ENCODE measurements at places on chromosomes 2 and 18.

DNA sequence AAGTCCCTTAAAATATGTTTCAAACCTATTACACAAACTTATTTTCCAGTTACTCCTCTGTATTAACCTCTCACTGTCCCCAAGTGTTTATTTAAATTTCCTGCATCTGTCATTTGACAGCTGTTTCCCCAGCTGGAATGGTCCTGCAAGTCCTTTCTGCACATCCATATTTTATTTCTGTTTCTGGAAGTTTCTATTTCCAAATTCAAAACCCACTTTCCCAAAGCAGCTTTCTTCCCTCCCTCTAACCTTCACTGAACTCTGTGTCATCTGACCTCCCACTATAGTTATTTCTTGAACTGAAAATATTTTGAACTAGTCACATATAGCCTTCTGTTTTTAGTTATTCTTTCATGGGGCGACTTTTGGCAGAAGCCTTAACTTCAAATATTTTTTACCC lies 459.4 kb upstream of the MC4R start:
- no peak for DNase-seq

GRCh38 chr18:11808001-11808855 lies 43.0 kb upstream of the CHMP1B start:
- DNase-seq, result no peak

- DNase-seq, result no peak
These were observed 999.9 kb downstream of the TSN start for GRCh38 chr2:122755281-122755780.

GRCh38 chr2:159118115-159118858 lies 149.8 kb downstream of the TANC1 start:
- peak; percentile 76 for DNase-seq

DNA sequence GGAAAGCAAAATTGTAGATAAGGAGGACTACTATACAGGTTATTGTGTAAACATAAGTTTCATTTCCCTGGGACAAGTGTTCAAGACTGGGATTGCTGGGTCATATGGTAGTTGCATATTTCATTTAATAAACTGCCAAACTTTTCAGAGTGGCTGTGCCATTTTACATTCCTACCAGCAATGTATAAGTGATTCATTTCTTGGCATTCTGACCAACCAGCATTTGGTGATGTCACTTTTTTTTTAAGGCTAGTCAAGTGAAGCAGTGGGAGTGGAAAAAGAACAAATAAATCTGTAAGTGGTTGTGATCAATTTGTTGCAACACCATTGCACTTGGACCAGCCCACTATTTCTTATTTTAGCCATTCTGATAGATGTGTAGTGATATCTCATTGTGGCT lies 5.2 kb upstream of the CHCHD5 start:
- no peak for DNase-seq
